ENCODE measurements at places on chromosomes 1 and 21.
A peak's percentile ranks its signal among the peaks of the same experiment; 100 is the strongest.

GRCh38 chr1:244319283-244320132, 132.2 kb downstream of the ADSS2 start:
- DNase-seq, result peak; percentile 63

GRCh38 chr21:45912611-45913417, 68.8 kb upstream of the COL6A1 start:
- no peak for DNase-seq

DNA sequence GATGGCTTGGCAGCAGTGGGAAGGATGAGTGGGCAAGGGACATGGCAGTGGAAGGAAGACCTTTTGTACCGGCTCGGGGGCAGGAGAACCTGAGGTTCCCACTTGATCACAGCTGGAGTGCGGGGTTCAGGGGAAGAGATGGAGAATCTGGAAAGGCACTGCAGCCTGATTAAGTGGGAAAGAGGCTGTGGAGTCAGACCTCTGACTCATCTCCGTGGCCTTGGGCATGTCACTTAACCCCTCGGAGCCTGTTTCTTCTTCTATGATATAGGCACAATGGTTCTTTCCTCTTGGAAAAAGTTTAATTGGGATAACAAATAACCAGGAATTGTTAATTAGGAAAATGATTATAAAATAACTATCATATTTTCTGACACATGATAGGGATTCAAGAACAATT, 13.1 kb upstream of the TMEM61 start:
- DNase-seq, result no peak

- no peak for DNase-seq
These were observed 353.2 kb upstream of the PLD5 start for GRCh38 chr1:242877743-242878142.

DNA sequence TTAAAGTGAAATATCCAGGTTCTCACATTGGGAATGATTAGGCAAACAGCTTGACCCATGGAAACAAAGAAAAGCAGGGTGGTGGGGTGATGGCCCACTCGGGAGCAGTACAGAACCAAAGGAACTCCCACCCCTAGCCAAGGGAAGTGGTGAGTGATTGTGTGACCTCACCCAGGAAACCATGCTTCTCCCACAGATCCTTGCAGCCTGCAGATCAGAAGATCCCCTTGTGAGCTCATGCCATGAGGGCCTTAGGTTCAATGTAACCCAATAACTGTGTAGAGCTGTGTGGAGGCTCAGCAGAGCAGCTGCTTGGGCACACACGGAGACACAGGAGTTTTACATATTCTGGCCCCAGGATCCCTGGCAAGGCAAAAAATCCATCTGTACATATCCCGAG, 311.8 kb upstream of the DPYD start:
- DNase-seq, result no peak

DNA sequence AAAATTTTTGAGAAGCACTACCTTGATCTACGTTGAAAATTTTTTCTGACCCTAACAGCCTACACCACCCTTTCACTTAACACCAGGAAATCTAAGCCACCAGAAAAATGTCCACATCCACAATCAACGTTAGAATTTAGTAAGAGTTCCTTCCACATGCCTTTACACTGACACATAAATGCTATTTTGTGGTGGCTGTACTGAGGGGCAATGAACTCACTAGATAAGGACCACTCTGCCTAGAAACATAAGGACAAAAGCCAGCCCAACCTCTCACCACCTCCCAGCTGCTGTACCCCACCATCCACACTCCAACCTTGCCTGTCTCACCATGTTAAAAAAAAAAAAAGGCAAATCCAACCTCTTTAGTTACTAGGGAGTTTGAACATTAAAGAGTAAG, 29.8 kb downstream of the PARP1 start:
- no peak for DNase-seq
